CD4-positive, alpha-beta T cell treated with Interleukin-12 subunit alpha and Interleukin-12 subunit beta, for 1 hour (primary cell): ENCODE measurements at places on chromosomes 11 and 22.

- DNase-seq = no peak
Measured at GRCh38 chr22:30841273-30841672, 127.3 kb downstream of the MORC2 start.

DNA sequence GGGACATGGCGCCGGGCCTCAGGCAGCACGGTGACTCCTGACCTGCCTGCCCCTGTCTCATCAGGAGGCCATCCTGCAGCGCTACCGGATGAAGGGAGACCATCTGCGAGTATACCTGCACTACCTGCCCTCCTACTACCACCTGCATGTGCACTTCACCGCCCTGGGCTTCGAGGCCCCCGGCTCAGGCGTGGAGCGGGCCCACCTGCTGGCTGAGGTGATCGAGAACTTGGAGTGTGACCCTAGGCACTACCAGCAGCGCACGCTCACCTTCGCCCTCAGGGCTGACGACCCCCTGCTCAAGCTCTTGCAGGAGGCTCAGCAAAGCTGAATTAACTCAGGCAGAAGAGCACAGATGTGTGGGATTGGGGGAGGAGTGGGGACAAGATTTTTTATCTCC is 10.2 kb upstream of the ST3GAL4 start:
- DNase-seq = no peak

GRCh38 chr11:45366619-45367190 is 80.6 kb upstream of the SYT13 start:
- no peak for DNase-seq

GRCh38 chr11:36041988-36042611 is 98.2 kb downstream of the LDLRAD3 start:
- DNase-seq = no peak

- no peak for DNase-seq
Measured at GRCh38 chr11:2389377-2390026, 11.0 kb upstream of the TSSC4 start.

- DNase-seq = no peak
Measured at GRCh38 chr22:25786165-25786564, 44.2 kb downstream of the MYO18B start.

DNA sequence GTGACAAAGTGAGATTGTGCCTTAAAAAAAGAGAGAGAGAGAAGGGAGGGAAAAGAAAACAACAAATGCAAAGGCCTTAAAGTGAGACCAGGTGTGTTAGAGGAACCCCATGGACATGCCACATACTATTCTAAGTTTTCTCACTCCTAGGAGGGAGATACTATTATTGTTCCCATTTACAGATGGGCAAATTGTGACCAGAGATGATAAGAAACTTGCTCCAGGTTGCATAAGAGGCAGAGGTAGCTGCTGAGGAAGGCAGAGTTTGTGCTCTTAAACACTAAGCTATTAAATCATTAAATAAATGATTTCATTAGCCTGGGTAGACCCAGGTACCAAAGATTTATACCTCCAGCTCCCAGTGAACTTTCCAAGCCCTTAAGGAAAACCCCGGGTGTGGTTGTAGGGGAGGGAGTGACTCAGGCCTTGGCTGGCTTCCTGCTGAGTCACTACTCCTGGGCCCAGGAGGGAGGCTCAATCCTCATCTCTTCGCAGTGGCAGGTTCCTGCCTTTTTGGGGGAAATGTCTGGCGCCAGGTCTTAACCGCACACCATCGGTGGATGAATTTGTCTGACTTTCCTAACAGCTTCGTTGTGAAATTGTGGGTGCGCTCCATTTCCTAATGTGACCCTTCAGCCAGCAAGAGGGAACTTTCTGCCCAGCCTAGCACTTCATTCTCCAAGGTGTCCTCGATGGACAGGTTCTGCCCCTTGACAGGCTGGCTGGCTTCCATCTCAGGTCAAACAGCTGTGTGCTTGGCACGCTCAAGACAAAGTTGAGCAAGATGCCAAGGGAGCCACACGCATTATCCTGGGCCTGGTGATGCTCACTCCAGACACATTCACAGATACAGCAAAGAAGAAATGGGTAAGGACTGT is 33.4 kb upstream of the PTPRJ start:
- DNase-seq = peak; percentile 14

DNA sequence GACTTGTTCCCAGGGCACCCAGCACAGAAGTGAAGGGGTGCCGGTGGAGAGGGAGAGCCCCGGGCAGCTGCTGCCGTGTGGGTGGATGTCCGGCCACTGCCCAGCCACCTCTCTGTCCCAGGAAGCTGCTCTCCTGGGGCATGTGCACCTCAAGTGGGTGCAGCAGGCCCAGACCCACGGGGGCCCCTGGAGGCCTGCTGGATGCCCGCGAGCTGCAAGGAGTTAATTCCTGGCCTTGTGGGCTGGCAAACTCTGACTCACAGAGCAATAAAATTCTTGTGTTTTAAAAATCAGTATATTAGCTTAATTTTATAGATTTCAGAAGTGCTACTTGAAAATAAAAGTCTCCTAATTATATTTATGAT is 37.4 kb upstream of the KCNQ1OT1 start:
- no peak for DNase-seq

- no peak for DNase-seq
Measured at GRCh38 chr11:76742902-76743301, 40.3 kb upstream of the TSKU start.

- no peak for DNase-seq
Measured at GRCh38 chr11:44761551-44761961, 34.8 kb downstream of the TSPAN18 start.

DNA sequence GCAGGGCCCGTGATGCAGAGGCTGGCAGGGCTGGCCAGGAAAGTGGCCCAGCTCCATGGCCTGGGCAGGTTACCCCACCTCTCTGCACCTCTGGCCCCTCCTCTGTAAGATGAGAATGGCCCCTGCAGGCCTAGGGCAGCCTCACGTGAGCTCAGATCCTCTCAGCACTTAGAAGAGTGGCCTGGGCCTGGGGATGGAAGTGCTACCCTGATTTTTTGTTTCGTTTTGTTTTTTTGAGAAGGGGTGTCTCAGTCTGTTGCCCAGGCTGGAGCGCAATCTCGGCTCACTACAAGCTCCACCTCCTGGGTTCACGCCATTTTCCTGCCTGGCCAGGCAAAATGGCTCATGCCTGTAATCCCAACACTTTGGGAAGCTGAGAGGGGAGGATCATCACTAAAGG is 982 bp downstream of the APOBEC3H start:
- DNase-seq = no peak

GRCh38 chr11:102924851-102925380 is 30.6 kb downstream of the MMP13 start:
- no peak for DNase-seq

DNA sequence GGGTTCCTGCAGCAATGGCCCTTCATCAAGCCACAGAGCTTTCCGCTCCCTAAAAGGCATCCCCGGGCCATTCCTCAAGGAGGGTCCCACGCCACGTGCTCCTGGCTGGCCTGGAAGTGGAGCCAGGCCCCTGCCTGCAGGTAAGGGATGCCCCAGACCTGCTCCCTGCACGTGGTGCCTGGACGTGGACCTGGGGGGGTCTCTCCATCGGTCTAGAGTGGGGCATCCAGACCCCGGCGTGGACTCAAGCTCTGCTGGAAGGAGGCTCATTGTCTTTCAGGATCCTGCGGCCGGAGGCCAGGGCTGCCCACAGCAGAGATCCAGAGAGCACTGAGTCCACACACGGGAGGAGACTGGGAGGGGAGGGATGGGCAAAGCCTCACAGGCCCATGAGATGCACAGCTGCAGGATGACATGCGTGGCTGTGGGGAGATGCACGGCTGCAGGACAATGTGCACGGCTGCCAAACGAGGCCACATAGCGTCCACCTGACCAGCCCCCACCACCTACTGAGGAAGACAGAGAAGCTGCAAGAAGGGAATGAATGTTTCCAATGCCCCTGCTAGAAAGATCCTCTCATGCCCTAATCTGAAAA is 236.7 kb downstream of the BRD1 start:
- DNase-seq = no peak

DNA sequence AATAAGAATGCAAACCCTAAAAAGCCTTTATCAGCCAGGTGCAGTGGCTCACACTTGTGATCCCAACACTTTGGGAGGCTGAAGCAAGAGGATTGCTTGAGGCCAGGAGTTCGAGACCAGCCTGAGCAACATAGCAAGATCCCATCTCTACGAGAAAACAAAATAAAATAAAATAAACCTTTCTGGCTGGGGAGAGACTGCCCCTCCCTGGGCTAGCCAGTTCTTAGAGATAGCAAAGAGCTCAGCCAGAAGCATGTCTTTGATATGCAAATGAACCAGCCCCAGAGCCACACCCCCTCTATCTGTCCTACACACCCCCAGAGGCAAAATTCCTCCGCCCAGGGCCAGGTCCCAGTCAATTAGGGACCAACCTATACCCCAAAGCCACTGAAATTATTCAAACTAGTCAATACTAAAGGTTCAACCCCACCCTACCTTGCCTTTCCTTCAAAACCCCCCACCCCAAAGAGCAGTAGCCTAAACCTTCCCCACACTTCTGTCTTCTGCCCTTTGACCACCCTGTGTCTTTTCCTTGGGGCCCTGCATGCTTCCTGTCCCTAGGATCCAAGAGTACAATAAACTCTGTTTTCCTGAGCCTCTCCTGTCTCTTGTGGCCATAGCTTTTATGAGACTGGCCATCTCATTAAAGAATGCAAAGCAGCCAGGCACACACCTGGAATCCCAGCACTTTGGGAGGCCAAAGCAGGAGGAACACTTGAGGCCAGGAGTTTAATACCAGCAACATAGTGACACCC is 37.3 kb upstream of the CXCR5 start:
- DNase-seq = no peak

GRCh38 chr22:50535113-50535512 is 5.3 kb upstream of the TYMP start:
- DNase-seq = no peak

- no peak for DNase-seq
Measured at GRCh38 chr11:75554258-75555022, 7.6 kb upstream of the SERPINH1 start.

GRCh38 chr11:75858042-75858441 is 43.0 kb downstream of the UVRAG start:
- no peak for DNase-seq

GRCh38 chr22:40178417-40179409 is 988 bp downstream of the TNRC6B start:
- DNase-seq = peak; percentile 41

DNA sequence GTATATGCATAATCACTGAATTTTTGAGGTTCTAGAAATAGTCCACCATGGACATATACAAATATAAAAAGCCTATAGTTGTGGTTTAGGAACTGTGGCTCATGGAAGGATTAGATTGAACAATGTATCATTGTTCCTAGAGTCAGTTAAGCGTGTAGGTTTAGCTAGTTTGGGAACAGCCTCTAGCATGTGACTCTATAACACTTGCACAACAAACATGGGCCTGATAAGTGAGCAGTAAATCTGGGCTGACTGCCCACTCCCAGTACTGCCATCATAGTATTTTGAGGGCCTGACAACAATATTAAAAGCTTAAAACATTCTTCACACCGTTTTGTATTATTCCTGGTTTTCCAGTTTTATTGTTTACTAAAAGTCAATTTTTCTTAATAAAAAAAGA is 47.0 kb downstream of the YAP1 start:
- no peak for DNase-seq
